ENCODE measurements at places on chromosomes 3 and 15. TPM values are rescaled to one million over a fixed set of nuclear protein-coding genes. Genes with fewer than 3 reads are reported as not detected.

The SIDT1 gene
- 1.8 TPM for total RNA-seq

The ADAMTSL3 gene
- total RNA-seq: 54.8 TPM

The HRG gene
- not detected for total RNA-seq

The WDR72 gene
- not detected for total RNA-seq

The DAZL gene
- total RNA-seq: not detected

The AADACL2 gene
- 0.24 TPM for total RNA-seq

The SCAANT1 gene
- total RNA-seq: not detected

The CLRN1 gene
- total RNA-seq: not detected
